Right atrium auricular region (tissue), 2 donors: ENCODE measurements at places on chromosomes 5 and 9. TPM values are rescaled to one million over a fixed set of nuclear protein-coding genes. Genes with fewer than 3 reads are reported as not detected.

DNA sequence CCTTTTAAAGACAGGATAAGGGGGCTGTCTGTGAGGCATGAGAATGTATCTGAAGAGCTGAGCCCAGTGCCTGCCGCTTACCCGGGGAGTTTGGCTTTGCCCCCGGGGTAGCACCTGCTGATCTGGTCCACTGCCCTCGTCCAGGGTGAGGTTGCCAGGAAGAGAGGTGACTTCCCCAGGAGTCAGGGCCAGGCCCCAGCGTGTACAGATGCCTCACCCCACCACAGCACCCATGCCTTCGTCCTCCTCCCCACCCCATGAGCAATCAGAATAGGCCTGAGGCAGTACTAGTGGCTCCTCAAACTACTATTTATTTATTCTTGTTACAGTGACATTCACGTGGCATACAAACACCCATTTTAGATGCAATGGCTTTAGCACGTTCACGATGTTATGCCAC lies 15.7 kb upstream of the AIF1L start:
- H3K36me3 ChIP-seq, result no peaks in the 10 kb centered on the region
- no peak for DNase-seq
- no peak overlapping the region for H3K4me3 ChIP-seq
- H3K4me1 ChIP-seq, result no peaks in the 10 kb centered on the region
- no peaks in the 10 kb centered on the region for H3K27me3 ChIP-seq

DNA sequence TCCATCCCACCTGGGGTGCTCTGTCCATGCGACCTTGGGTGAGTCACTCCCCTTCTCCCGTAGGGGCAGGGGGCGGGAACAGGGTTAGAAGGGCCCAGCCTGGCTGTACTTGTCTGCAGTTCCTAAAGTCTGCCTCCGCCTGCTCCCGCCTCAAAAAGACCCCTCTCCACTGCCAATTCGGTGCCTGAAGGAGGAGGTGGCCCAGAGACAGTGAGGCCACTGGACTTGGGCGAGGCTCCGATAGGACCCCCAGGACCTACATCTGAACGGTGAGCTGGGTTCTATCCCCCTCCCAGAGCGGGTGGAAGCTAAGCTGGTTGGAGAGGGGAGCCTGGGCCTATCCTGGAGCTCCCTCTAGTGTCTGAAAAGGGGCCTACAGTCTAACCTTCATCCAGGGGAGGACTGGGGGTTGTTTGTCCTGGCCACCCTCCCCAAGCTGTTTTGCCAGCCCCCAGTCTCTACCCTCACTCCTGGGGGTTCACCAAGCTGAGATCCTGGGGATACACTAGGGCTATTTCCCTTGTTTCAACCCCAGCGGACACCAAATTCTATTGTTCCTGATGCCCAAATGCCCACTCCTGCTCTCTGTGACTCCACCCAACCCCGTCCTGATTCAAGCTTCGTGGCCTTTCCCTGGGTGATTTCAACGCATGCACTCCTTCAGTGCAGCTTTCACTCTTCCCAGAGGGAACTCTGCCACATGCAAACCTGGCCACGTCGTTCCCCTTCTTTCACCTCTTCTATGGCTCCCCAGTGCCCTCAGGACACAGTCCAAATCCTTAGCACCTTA lies 6.1 kb upstream of the CRB2 start:
- H3K27ac ChIP-seq, result no peak overlapping the region
- H3K4me1 ChIP-seq, result no peaks in the 10 kb centered on the region
- H3K36me3 ChIP-seq, result no peaks in the 10 kb centered on the region
- no peak overlapping the region for H3K4me3 ChIP-seq
- H3K27me3 ChIP-seq, result no peaks in the 10 kb centered on the region
- no peak for DNase-seq

GRCh38 chr9:94760660-94761059 lies 34.2 kb downstream of the AOPEP start:
- H3K36me3 ChIP-seq, result no peaks in the 10 kb centered on the region
- DNase-seq, result no peak
- no peak overlapping the region for H3K27ac ChIP-seq
- no peaks in the 10 kb centered on the region for H3K4me1 ChIP-seq
- H3K27me3 ChIP-seq, result no peaks in the 10 kb centered on the region

The LOX gene
- total RNA-seq, result 11.6 TPM

The PLPP7 gene
- total RNA-seq, result 124 TPM
